ENCODE measurements at places on chromosomes 4 and X.

DNA sequence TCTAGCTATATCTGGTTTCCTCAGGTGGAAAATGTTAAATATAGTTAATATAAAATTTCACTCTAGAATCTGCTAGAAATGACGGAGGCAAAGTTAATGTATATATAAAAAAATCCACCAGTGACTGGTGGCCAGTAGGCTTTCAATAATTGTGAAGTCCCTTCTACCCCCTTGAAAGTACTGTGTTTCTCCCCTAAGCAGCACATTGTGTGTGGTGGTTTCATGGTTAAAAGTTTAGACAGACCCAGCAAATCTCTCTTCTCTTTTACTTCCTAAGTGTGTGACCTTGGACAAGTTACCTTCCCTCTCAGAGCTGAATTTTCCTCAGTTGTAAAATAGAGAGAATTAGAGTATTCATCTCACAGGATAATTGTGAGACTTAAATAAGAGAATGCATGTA is 600 bp upstream of the HEPH start:
- DNase-seq, result no peak

GRCh38 chrX:150225266-150225665 is 137.9 kb upstream of the MAMLD1 start:
- no peak for DNase-seq

DNA sequence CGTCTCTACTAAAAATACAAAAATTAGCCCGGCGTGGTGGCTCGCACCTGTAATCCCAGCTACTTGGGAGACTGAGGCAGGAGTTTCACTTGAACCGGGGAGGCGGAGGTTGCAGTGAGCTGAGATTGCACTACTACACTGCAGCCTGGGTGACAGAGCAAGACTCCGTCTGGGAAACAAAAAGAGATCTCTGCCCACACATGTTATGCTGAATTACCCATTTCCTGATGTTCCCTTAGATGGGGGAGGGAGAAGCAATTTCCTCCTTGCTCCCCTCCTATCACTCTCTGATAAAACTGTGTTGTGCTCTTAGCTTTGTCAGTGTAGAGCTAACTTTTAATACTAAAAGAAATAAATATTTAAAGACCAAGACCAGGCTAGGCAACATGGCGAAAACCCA is 102.5 kb downstream of the LARP7 start:
- DNase-seq, result no peak

DNA sequence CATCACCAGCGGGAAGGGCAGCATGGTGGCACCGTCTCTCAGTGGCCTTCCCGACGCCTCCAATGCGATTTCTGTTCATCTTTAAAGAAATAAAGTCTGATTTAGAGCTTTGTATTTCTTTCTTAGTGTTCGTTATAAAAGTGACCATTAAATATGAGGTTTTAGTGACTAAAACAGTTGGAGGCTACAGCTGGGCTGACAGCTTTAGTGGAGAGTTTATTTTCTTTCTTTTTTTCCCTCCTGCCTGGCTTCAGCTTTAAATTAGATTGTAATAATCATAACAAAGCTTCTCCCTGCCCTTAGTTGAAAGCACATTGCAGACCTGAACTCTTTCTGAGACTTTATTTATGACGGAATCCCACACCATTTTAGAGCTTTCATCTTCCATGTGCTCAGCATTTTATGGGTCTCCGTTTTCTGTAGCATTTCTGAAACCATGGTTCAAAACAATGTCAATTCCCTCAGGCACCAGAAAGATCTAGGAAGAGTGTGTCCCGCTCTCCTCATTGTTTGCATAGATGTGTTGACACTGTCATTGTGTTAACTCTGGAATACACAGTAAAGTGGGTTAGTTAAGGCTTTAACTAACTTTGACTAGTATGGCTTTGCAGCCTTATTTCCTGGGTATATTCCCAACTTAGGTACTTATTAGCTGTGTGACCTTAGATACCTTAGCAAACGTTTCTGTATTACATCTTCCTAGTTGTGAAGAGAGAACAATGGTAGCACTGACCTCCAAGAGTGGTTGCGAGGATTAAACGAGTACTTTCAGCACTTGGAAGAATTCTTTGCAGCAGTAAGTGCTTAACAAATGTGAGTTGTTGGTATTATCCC is 97.4 kb upstream of the PGRMC2 start:
- no peak for DNase-seq

- DNase-seq, result no peak
Observed at GRCh38 chr4:14928035-14928434, 74.2 kb upstream of the CPEB2 start.

GRCh38 chr4:130238121-130238520 is 1142.2 kb downstream of the C4orf33 start:
- DNase-seq, result no peak

DNA sequence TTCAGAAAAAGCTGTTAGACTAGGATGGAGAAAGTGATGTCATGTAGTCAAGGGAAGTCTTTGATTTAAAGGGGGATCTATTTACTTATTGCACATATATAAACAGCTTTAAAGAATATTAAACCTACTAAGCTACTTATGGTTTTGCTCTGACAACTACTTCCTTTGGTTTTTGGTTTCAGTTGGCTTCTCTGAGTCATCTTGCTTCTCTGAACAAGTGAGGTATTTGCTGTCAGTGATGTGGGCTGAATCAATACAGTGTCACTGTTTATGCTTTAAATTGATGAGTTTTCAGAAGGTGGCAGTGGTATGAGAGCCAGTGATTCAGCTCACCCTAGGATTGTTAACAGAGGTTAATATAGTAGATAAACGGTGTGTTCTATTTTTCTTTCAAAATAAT is 75.1 kb downstream of the CEP44 start:
- no peak for DNase-seq

DNA sequence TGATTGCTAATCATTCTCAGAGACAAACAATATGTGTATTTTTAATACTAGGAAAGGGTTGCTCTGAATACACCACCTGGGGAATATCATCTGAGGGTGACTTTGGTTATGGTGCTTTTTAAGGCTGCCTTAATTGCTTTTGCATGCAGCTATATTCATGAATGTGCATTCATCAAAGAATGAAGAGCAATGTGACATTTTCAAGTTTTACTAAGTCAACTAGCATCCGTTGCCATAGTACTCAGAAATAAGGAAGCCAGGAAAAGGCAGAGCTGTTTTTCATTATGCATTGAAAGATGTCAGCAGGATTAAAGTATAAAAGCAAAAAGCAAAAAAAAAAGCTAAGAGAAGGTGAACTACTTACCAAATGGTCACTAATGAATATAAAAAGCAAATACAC is 67.4 kb upstream of the PCDH18 start:
- DNase-seq, result no peak

- DNase-seq, result no peak
Observed at GRCh38 chrX:114181195-114181594, 402.7 kb upstream of the HTR2C start.

- DNase-seq, result no peak
Observed at GRCh38 chrX:28773807-28774206, 186.6 kb downstream of the IL1RAPL1 start.

DNA sequence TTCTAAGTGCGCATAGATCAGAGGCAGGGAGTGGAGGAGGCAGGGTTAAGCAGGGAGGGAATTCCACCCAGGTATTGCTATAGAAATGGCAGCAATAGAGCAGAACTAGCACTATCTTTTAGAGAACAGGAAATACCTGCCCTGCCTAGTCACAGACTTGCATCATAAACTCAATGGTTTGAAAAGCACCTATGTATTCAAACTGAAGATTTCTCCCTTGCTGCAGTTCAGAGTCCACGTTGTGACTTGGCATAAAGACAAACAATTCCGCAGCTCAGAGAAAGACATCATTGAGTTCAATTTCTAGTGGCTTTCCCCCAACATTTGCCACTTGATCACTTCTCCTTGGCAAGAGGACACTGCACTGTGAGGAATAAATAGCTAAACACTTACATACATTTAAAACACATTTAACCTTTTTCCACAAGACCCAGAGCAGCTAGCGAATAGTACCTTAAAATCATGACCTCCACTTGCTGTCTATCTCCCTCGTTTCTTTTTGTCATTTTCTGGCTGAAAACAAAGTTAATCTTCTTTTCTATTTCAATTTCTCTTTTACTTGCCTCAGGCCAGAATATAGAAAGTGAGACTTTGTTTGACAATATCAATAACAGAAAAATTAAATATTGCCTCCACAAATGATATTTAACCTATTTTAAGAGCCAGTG is 42.4 kb downstream of the SLC7A11 start:
- no peak for DNase-seq

GRCh38 chr4:18319431-18319830 is 297.9 kb upstream of the LCORL start:
- no peak for DNase-seq

DNA sequence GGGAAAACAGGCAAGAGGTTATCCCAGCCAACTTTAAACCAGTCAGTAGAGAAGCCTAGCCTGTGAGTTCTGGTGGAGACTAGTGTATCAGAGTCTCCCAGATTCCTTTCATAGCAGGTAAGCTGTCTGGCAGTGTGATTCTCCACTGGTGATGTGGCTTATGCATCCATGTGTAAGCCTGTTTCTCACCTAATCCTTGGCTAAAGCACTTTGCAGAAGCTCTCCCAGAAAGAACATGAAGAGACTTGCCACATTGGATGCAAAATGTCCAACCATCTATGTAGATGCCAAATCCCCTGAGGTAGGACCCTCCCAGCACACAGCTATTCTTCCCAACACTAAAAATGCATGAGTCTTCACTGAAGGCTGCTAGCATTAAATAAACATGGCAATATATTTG is 111.7 kb downstream of the CHRNA9 start:
- DNase-seq, result no peak

- no peak for DNase-seq
Observed at GRCh38 chr4:15186149-15186548, 183.9 kb downstream of the CPEB2 start.

DNA sequence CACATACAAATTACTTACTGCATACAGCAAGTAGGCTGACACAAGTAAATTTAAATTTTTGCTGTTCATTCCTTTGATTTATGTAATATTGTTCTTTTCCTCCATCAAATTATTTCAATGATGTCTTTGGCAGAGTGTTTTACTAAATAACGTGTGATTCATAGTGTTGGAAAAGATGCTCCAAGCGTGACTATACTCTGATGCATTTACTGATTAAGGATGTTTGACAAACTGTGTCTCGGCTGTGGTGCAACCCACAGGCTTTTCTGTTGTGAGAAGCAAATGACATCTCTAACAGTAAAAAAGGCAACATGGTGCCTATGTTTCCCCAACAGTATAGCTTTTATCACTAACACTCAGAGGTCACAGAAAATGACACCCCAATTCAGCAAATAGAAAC is 540.9 kb downstream of the PPP4R3C start:
- no peak for DNase-seq

DNA sequence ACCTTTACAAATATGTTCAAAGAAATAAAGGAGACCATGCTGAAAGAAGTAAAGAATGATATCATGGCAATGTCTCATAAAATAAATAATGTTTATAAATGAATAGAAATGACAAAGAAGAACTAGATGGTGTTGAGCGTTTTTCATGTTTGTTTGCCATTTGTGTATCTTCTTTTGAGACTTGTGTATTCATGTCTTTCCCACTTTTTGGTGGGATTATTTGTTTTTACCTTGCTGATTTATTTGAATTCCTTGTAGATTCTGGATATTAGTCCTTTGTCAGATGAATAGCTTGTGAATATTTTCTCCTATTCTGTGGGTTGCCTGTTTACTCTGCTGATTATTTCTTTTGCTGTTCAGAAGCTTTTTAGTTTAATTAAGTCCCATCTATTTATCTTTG is 732.4 kb downstream of the FAT4 start:
- no peak for DNase-seq

GRCh38 chr4:86092684-86093083 is 267.2 kb downstream of the MAPK10 start:
- DNase-seq, result no peak

DNA sequence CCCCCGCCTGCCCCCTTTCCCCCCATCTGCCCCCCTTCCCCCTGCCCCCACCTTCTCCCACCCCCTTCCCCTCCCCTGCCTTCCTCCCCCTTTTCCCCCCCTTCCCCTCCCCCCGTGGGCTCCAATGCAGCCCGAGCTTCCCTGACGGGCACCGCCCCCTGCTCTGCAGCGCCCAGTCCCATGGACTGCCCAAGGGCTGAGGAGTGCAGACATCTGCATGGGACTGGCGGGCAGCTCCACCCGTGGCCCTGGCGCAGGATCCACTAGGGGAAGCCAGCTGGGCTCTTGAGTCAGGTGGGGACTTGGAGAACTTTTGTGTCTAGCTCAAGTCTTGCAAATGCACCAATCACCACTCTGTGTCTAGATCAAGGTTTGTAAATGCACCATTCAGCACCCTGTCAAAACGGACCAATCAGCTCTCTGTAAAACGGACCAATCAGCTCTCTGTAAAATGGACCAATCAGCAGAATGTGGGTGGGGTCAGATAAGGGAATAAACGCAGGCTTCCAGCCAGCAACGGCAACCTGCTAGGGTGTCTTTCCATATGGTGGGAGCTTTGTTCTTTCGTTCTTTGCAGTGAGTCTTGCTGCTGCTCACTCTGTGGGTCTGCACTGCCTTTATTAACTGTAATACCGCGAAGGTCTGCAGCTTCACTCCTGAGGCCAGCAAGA is 300.5 kb upstream of the PABPC4L start:
- no peak for DNase-seq

GRCh38 chrX:71666240-71667223 is 814 bp upstream of the LOC101059915 start:
- no peak for DNase-seq

DNA sequence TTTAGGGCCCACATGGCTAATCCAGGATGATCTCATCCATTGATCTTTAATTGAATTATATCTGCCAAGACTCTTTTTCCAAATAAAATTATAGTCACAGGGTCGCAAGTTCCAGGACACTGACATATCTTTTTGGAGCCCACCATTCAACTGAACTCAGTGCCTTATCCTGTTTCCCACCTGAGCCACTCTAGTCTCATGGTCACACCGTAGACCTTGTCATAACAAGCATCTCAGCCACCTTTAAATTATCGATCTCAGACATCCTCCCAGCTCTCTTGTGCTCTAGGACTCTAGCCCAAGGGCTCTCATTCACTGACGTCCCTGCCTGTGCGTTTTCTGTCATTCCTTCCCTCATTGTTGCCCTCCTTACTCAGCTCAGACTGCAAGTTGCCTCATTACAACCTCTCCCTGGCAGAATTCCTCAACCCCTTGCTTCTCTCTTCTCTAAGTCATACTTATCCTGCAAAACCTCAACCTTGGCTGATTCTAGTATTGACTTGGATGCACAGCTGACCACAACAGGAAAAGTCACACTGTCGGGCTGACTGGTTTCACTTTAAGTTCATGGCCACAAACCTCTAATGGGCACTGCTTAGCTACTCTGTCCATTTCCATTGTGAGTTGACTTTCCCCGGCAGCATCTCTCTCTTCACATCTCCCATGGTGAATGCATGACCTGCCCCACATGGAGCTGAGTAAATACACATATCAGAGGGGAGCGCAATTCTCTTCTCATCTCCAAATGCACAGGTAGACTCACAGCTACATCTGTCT is 91.0 kb upstream of the TRIM2 start:
- DNase-seq, result no peak

- DNase-seq, result no peak
Observed at GRCh38 chrX:258291-259040, 22.7 kb upstream of the PLCXD1 start.

DNA sequence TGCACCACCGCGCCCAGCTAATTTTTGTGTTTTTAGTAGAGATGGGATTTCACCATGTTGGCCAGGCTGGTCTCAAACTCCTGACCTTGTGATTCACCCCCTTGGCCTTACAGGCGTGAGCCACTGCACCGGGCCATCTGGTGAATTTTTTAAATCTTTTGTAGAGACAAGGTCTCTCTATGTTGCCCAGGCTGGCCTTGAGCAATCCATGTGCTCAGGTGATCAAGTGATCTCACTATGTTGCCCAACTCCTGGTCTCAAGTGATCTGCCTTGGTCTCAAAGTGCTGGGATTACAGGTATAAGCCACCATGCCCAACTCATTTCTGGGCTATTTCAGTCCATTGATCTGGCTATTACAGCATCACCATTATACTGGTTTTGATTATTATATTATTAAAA is 22.2 kb upstream of the GALNT7 start:
- DNase-seq, result no peak

All from Right ventricle myocardium superior (tissue), 1 donor.